ENCODE measurements at places on chromosomes 16 and 17. TPM values are rescaled to one million over a fixed set of nuclear protein-coding genes. Genes with fewer than 3 reads are reported as not detected.

Gene GPR179
- not detected for total RNA-seq

Gene SULT1A2
- 2.0 TPM for total RNA-seq

Gene GNG13
- not detected for total RNA-seq

Gene ZFPM1
- 7.0 TPM for total RNA-seq

Gene C17orf67
- 3.1 TPM for total RNA-seq

GRCh38 chr16:29007730-29008593, 23.1 kb downstream of the LAT start:
- no peak overlapping the region for H3K4me3 ChIP-seq
- no peaks in the 10 kb centered on the region for H3K36me3 ChIP-seq
- H3K27me3 ChIP-seq: no peaks in the 10 kb centered on the region
- DNase-seq: no peak
- H3K4me1 ChIP-seq: peaks cover 36% of the 10 kb centered on the region
- no peak overlapping the region for H3K27ac ChIP-seq

- H3K4me1 ChIP-seq: peaks cover 94% of the 10 kb centered on the region
- H3K36me3 ChIP-seq: peaks cover 49% of the 10 kb centered on the region
- DNase-seq: no peak
These were observed 335.2 kb downstream of the SEC14L1 start for GRCh38 chr17:77476006-77476405.

GRCh38 chr17:10368561-10368960, 4.2 kb downstream of the MYH13 start:
- DNase-seq: no peak
- H3K4me3 ChIP-seq: no peak overlapping the region
- no peaks in the 10 kb centered on the region for H3K4me1 ChIP-seq
- no peaks in the 10 kb centered on the region for H3K36me3 ChIP-seq
- H3K27me3 ChIP-seq: no peaks in the 10 kb centered on the region

DNA sequence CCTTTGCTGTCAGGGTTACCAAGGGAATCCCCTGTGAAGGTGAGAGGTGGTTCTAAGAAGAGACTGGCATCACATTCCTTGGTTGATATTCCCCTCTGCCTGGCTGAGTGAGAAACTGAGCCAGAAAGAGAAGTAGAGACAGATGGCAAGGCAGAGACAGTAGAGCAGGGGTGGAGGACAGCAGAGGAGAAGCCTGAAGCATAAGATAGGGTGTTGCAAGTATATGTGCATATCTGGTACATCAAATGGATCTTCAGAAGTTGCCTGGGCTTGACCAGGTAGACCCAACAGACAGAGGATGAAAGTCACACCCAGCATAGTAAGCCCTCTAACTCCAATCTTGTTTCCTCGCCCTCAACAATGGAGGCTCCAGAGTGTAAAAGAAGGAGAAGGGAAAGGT, 7.9 kb upstream of the THUMPD1 start:
- H3K4me3 ChIP-seq: no peak overlapping the region
- no peak overlapping the region for H3K27ac ChIP-seq
- no peak for DNase-seq
- H3K4me1 ChIP-seq: peaks cover 3% of the 10 kb centered on the region
- H3K36me3 ChIP-seq: no peaks in the 10 kb centered on the region
- H3K27me3 ChIP-seq: no peaks in the 10 kb centered on the region

DNA sequence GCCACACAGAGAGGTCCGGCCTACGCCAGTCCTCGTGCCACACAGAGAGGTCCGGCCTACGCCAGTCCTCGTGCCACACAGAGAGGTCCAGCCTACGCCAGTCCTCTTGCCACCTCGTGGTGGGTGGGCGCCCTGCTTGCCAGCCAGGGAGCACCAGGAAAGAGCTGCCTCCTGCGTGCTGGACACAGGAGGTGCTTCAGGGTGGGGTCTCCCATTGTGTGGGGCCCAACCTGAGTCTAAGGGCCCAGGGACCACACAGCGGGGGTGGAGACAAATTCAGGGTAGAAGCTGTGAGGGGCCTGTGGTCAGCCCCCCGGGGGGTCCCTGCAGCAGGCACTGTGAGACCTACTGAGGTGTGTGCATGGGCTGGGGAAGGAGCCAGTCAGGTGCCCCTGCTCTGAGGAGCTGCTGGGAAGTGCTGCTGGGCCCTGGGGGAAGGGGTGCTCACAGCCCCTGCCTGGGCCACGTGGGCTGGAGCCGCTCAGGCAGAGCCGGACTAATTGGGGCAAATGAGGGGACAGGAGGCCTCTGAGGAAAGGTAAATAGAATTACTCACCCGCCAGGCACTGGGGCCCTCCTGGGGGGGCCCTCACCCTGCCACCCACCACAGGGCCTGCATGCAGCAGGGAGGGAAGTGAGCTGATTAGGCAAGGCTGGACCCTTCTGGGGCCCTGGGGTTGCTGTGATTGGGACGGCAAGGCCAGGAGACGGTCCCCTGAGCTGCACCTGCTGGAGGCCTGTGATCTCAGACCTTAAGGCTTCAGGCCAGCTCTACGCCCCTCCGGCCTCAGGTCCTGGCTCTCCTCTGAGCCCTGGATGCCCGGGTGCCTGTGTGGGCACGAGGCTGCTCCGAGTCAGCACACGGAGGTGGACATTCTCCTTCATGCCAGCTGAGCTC, 11.0 kb downstream of the GCGR start:
- H3K27ac ChIP-seq: no peak overlapping the region
- H3K36me3 ChIP-seq: no peaks in the 10 kb centered on the region
- no peaks in the 10 kb centered on the region for H3K4me1 ChIP-seq
- H3K27me3 ChIP-seq: peaks cover 11% of the 10 kb centered on the region
- no peak for DNase-seq

- H3K27me3 ChIP-seq: no peaks in the 10 kb centered on the region
- H3K4me3 ChIP-seq: no peak overlapping the region
- no peaks in the 10 kb centered on the region for H3K36me3 ChIP-seq
- H3K4me1 ChIP-seq: peaks cover 11% of the 10 kb centered on the region
- peak; percentile 71 for DNase-seq
- no peak overlapping the region for H3K27ac ChIP-seq
These were observed 120.5 kb downstream of the ZFHX3 start for GRCh38 chr16:72927199-72928089.

DNA sequence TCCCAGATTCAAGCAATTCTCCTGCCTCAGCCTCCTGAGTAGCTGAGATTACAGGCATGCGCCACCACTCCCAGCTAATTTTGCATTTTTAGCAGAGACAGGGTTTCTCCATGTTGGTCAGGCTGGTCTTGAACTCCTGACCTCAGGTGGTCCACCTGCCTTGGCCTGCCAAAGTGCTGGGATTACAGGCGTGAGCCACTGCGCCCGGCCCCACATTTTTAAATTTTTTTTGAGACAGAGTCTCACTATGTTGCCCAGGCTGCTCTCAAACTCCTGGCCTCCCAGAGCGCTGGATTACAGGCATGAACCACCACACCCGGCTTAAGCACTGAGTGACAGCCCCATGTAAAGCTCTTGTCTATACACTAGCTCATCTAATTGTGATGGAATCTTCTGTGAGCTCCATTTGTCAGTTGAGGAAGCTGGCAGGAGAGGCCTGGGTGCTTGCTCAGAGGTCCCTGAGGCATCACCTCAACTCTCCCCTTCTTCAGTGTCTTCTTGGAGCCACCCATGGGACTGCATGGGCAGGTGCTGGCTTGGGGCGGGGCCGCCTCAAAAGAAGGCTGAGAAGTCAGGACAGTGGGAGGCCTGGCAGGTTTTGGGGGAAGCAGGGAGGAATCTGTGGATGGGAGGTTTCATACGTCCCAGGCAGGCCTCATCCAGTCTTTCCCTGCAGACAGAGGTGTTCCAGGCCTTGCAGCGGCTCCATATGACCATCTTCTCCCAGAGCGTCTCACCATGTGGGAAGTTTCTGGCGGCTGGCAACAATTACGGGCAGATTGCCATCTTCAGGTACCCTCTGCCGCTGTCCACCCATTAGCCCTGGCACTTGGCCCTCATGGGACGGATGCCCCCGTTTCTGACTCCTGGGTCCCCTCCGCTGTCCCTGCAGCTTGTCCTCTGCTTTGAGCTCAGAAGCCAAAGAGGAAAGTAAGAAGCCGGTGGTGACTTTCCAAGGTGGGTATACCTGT, 1.5 kb downstream of the THOC6 start:
- H3K4me3 ChIP-seq: no peak overlapping the region
- H3K36me3 ChIP-seq: peaks cover 17% of the 10 kb centered on the region

DNA sequence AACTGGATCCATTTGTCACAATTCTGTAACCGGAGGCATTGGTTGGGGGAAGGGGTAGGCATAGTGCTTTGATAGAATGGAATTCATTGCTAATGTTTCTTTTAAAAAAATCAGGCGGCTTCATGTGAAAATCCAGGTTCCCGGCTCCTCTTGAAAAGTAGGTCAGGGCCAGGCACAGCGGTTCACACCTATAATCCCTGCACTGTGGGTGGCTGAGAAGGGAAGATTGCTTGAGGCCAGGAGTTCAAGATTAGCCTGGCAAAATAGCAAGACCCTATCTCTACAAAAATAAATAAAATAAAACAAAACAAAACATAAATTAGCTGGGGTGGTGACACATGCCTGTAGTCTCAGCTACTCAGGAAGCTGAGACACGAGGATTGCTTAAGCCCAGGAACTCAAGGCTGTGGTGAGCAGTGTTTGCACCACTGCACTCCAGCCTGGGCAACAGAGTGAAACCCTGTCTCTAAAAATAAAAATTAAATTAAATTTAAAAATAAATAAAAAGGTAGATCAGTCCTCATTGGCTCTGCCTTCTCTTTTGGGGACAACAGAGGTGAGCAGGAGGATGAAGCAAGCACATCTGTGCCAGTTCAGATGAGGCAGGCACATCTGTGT, 466.5 kb downstream of the HS3ST4 start:
- H3K27me3 ChIP-seq: no peaks in the 10 kb centered on the region
- H3K27ac ChIP-seq: no peak overlapping the region
- no peaks in the 10 kb centered on the region for H3K36me3 ChIP-seq
- no peak for DNase-seq
- H3K4me3 ChIP-seq: no peak overlapping the region

DNA sequence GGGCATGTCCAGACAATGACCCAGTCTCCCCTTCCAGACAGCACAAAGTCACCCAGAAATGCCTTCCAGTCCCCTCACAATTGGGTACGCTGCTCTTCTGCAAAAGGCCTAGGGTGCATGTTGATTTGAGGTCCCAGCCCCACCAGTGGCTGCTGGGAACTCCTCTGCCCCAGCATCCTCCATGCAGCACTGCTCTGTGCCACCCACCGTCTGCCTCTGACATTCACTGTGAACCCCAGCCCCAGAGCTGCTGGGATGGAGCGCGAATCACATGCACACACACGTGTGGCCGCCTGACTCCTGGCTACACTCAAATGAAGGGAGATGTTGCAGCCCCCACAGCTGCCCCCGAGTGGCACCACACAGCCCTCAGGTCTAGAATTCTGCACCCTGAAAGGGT, 1.2 kb upstream of the C17orf113 start:
- H3K4me3 ChIP-seq: no peak overlapping the region
- H3K4me1 ChIP-seq: no peaks in the 10 kb centered on the region
- no peak overlapping the region for H3K27ac ChIP-seq
- H3K27me3 ChIP-seq: no peaks in the 10 kb centered on the region

DNA sequence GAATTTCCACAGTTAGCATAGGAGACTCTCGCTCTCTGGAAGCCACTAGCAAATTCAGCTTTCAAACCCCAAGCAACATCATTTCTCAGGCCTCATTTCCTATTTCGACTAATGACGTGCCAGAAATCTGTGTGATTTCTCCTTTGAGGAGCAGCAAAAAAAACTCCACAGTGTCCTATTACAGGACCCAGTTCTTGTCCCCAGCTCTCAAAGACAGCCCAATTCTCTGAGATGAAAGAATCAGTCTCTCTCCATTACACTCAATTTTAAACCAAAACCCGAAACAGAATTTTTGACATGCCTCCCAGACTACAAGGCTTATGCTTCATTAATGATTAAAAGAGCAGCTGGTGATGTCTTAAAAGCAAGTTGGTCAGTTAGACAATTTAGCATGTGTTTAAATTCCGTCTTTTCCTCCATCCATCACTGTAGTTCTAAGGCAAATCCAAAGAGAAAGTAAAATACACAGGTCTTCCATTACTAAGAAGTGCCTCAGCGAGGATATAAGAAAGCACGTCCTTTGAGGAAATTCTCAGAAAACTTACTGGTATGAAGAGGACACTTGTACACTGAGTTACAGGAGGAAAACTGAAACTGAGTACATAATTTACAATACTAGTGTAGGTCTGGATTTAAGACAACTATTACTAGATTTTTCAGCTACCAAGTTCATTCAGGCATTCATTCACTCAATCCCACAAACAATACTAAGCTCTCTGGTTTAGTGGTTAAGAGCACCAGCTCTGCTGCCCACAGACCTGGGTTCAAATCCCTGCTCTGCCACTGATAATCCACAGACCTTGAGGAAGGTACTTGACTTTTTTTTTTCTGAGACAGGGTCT, 12.5 kb downstream of the TOM1L2 start:
- no peak for DNase-seq
- H3K36me3 ChIP-seq: peaks cover 12% of the 10 kb centered on the region
- H3K4me3 ChIP-seq: no peak overlapping the region
- H3K27me3 ChIP-seq: no peaks in the 10 kb centered on the region
- H3K4me1 ChIP-seq: peaks cover 66% of the 10 kb centered on the region

DNA sequence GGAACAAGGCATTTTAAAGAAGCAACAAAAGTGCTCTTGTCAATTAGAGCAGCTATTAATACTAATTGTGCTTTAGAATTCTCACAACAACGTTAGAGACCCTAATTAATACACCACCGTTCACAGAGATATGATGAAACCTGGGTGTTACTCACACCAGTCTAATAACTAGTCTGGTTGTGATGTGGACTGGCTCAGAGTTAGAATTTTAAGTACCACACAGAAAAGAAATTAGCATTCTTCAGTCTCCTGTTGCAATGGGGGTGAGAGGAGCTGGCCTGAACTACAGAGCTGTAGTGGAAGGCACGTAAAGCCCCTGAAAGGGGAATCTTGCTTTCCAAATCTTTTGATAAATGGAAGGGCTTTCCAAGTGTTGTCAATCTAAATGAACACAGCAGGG, 240.8 kb upstream of the TOX3 start:
- H3K4me1 ChIP-seq: no peaks in the 10 kb centered on the region
- DNase-seq: no peak
- H3K27ac ChIP-seq: no peak overlapping the region
- no peaks in the 10 kb centered on the region for H3K36me3 ChIP-seq
- H3K27me3 ChIP-seq: no peaks in the 10 kb centered on the region

DNA sequence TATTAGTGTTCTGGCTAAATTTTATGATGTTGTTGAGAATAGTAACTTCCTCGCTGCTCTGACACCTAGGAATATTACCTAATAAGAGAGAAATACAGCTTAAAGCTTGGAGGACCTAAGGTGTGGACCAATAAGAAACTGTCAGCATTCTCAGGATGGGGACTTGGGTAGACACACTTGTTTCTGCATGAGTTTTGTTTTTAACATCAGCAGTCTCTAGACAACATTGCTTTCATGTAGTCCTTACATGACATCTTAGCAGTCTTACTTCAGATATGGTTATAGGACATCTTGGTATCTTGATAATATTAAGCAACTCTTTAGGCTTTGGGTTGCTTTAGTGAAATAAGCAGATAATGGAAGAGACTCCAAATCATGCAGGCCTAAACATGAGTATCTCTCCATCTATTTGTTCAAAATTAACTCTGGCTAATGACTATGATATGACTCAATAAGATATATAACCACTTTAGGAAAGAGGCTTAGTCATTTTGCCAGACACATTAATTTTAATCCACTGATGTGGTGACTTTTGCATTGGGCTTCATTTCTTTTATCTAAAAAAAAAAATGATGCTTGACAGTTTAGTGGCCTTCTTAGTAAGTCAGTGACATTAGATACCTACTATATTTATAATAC, 84.5 kb downstream of the WNT3 start:
- H3K36me3 ChIP-seq: no peaks in the 10 kb centered on the region
- H3K27ac ChIP-seq: no peak overlapping the region
- no peak overlapping the region for H3K4me3 ChIP-seq
- H3K27me3 ChIP-seq: no peaks in the 10 kb centered on the region
- DNase-seq: no peak

Data from spleen (tissue), 13 donors.